HuH-7 (cell line): ENCODE measurements at places on chromosomes 1 and 21.

DNA sequence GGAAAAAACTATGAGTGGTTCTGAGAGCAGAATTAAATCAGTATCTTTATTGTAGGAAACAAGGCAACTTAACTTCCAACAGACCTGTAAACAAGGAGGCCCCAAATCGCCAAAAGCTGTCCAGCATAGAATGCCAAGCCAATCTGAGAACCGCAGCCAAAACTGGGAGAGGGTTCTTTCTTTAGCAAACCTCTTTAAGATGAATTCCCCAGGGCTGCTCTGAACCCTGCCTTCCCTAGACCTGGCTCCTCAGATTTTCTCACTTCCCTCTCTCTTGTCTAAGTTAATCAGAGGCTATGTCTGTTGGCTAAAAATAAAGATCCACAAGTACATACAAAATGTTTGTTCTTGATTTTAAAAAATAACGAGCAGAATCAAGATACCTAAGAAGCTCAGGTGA, 141.4 kb downstream of the SMYD3 start:
- DNase-seq: no peak

GRCh38 chr1:172627702-172628101, 31.2 kb upstream of the FASLG start:
- DNase-seq: no peak

DNA sequence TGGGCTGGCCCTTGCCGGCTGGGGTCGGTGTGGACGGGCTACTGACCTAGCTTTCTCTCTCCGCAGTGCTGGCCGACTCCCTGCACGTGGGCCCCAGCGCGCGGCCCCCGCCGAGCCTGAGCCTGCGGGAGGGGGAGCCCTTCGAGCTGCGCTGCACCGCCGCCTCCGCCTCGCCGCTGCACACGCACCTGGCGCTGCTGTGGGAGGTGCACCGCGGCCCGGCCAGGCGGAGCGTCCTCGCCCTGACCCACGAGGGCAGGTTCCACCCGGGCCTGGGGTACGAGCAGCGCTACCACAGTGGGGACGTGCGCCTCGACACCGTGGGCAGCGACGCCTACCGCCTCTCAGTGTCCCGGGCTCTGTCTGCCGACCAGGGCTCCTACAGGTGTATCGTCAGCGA, 34.9 kb downstream of the PTGFRN start:
- DNase-seq: no peak

DNA sequence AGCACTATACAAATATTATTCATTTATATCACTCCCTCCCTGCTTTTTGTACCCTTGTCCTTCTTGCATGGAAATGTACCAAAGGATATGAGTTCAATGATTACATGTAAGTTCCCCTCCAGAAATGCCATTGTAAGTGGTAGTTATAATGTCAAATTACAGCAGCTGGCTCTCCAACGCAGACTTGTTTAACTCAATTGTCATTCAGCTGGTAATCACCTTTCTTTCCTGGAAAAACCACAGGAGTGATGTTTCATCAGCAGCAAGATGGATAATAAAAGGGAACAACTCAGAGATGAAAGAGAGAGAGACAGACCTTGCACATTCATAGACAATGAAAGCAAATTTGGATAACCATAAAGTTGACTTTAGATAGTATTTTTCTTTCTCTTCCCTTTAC, 578.6 kb upstream of the PBX1 start:
- no peak for DNase-seq

GRCh38 chr1:74714429-74715235, 18.2 kb downstream of the CRYZ start:
- DNase-seq: no peak

- DNase-seq: no peak
Observed at GRCh38 chr1:101242324-101243050, 5.7 kb downstream of the S1PR1 start.

- DNase-seq: no peak
Observed at GRCh38 chr1:71706029-71706671, 576.2 kb downstream of the NEGR1 start.

DNA sequence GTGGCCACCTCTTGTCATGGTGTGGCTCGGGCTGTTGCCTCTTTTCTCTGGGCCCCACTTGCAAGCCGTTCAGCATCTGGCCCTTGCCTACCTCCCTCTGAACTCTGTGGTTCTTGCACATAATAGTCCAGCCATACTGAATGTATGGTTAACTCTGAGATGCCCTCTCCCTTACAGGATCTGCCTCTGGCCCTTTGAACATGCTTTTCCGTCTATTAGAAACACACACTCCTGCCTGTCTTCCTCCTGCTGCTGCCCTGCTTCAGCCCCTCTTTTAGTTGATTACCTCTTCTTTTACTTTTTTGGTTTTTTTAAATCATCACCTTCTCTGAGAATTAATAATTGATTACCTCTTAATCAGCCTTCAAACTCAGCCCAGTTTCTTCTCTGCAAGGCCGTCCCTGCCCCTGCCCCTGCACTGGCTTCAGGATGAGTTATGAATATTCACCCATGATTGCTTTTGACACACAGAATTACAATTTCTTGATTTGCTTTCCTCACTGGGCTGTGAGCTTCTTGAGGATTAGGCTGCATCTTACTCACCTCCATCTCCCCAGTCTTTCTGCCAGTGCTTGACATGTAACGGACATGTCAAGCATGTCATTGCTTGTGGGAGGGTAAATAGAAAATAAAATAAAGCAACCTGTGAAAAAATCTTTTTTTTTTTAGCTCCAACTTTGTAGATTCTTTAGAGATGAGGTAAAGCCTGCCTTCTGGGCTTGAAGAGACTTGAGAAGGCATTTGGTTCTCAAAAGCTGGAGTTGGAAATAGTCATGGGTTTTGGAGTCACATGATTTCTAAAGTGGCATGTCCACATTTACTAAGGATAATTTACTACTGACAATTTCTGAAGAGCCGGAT, 158.3 kb downstream of the PLXNA2 start:
- no peak for DNase-seq

- no peak for DNase-seq
Observed at GRCh38 chr1:67735806-67736627, 51.0 kb downstream of the GADD45A start.

DNA sequence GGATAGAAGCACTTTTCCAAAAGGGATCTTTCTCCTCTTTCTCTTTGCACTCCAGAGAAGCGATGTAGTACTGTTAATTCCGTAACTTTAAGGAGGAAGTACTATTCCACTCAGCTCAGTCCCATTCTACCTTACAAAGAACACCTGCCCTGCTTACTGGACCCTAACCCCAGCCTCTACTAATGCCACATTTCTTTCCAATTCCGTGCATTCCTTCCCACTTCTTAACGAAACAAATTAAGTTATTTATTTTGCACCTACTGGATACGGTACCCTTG, 511 bp downstream of the NDC1 start:
- DNase-seq: no peak
